Effector CD4-positive, alpha-beta T cell (primary cell): ENCODE measurements at places on chromosomes 1 and 21.

GRCh38 chr1:109615879-109616278 lies 3.5 kb downstream of the GNAT2 start:
- DNase-seq: no peak

- no peak for DNase-seq
Observed at GRCh38 chr21:29064850-29065481, 8.5 kb downstream of the CCT8 start.

GRCh38 chr1:50841791-50842387 lies 118.2 kb downstream of the FAF1 start:
- no peak for DNase-seq

GRCh38 chr1:113714606-113715269 lies 44.5 kb downstream of the PHTF1 start:
- no peak for DNase-seq

DNA sequence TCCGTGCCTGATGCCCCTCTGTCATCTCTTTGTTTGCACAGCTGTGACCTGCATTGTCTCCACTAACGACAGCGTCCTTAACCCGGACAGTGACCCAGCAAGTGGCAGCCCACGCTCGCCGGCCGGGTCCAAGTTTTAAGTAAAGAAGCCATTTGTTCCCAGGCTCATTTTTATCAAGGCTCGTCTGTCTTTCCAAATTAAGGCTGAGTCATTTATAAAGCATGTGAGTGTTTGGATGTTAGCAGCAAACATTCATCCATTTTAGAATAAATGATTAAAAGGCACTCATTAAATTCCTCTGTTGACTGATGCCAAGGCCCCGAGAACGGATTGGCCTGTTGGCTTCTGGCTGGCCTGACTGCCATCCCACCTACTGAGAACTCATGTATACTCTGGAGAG lies 514.5 kb downstream of the NPHP4 start:
- no peak for DNase-seq

- no peak for DNase-seq
Observed at GRCh38 chr1:184590163-184590750, 164.4 kb downstream of the EDEM3 start.

- DNase-seq: no peak
Observed at GRCh38 chr1:159964144-159964543, 10.1 kb upstream of the SLAMF9 start.

- no peak for DNase-seq
Observed at GRCh38 chr1:111978695-111979094, 10.8 kb downstream of the KCND3 start.

- no peak for DNase-seq
Observed at GRCh38 chr1:77313491-77313890, 31.7 kb downstream of the AK5 start.

DNA sequence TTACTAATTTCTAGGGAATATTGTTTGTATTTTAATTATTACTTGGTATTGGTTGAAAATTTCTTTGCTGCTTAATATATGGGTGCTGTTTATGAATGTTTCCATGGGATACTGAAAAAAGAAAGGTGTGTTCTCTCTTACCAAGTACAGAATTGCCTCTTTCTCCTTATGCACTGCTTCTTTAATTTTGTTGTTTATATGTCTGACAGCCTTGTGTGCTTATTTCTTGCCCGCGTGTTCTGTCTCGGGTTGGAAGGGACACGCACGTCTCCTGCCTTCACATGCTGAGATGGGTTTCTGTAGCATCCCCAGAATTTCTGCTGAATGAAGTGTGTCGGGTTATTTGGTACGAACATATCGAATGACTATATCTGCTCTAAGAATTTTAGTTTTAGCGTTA lies 51.1 kb downstream of the AGPAT3 start:
- DNase-seq: no peak

DNA sequence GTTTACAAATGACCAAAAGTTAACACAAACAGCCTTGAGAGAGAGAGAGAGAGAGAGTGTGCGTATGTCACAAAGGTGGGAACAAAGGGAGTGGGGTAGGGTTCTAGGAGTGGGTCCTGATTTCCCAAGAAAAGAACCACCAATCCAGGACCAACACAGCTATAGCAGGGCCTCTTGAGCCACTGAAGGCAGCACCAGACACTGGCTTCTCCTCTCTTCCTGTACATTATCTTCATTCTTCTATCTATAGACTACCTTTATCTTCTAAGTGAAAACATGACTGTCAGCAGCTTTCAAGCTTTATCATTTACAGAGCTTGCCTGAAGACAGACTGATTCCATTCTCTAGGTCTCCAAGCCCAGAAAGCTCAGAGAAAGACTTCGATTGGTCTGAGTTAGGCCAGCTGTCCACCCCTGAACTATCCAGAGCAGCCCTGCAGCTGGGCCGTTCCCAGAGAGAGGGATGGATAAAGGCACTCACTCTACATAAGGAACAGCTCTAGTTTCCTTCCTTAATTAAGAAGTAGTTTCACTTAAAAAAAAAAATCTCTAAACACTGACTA lies 11.2 kb downstream of the ALG14 start:
- no peak for DNase-seq

DNA sequence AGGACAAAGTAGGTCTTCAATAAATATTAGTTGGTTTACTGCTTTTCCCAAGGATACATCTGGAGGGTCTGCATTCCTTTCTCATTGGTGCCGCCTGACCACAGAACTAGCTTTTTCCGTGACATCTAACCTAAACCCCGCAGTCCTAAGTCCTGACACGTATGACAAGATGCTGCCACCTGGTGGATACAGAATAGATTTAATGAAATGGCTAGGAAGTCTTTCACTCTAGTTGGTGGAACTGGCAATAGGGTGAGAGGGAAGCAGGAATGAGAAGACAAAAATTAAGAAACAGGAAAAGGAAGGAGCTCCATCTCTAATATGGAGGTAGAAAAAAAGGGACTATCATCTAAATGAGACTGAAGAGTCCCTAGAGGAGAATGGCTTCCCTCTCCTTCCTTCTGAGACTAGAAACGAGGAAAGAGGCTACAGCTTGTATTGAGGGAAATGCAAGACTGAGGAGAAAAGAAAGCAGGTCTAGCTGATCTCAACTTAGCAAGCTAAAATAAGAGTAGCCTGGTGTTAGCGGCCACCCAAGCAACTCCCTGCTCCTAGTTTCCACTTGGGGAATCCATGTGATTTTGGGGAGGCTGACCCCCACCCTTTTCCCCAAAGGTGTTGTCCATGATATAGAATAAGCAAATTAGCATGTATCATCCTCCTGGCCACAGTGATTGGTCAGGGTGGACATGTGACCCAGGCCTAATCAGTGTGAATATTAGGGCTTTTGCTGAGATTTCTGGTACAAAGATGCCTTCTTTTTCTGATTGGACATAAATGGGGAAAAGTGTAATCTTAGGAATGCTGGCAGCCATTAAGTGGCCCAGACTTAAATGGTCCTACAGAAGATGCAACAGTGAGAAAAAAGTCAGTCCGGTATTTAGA lies 5.9 kb downstream of the RFX5 start:
- DNase-seq: peak; percentile 35

DNA sequence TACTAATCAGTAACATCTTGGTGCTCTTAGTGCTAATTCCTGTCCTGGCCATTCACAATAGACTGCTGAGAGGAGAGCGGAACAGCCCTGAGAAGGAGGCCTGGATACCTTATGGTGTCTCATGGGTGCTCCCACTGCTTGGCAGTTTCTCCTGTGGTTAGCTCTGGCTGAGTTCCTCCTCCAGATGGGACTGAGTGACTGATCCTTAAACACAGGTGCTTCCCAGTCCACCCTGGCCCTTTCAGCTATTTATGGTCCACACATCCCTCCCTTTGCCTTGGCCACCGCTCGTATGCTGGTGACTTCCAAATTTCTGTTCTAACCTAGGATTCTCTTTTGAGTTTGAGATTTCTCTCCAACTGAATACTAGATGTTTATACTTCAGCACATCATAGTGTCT lies 157.0 kb upstream of the CACNA1E start:
- no peak for DNase-seq

GRCh38 chr1:41429641-41430035 lies 54.8 kb downstream of the EDN2 start:
- DNase-seq: no peak

GRCh38 chr1:205714906-205715246 lies 34.6 kb upstream of the SLC45A3 start:
- no peak for DNase-seq

DNA sequence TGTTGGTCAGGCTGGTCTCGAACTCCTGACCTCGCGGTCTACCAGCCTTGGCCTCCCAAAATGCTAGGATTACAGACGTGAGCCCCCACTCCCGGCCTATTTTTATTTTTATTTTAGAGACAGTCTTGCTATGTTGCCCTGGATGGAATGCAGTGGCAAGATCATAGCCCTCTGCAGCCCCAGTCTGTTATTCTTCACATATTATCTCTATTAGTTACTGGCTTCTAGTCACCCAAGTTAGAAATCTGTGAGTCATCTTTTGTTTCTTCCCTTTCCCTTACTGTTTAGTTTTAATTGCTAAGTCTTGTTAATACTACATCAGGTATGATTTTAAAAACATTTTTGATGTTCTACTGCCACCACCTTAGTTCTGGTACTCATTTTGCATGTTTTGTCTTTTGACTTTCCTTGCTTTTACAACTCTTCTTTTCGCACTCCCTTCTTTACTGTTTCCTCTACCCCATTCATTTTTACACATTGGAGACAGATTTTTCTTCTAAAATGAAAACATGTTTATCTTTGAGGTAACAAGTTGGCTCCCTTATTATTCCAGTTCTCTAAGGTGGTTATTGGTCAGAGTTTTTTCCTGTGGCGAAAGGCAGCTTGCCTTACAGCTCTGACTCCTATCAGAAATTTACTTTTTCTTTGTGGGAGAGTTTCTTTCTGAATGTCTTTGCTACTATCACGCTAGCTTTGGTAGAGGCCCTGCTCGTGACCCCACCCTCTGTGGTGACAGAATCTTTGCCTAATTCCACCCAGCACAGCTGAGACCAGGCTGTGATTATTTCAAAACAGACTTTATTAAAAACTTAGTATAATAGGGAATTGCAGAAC lies 19.5 kb downstream of the ZMYM4 start:
- no peak for DNase-seq

- DNase-seq: no peak
Observed at GRCh38 chr1:13703128-13703513, 3.1 kb downstream of the PRDM2 start.

- no peak for DNase-seq
Observed at GRCh38 chr21:37974081-37974480, 57.8 kb upstream of the KCNJ6 start.

- no peak for DNase-seq
Observed at GRCh38 chr1:45840704-45841103, 37.3 kb downstream of the MAST2 start.

DNA sequence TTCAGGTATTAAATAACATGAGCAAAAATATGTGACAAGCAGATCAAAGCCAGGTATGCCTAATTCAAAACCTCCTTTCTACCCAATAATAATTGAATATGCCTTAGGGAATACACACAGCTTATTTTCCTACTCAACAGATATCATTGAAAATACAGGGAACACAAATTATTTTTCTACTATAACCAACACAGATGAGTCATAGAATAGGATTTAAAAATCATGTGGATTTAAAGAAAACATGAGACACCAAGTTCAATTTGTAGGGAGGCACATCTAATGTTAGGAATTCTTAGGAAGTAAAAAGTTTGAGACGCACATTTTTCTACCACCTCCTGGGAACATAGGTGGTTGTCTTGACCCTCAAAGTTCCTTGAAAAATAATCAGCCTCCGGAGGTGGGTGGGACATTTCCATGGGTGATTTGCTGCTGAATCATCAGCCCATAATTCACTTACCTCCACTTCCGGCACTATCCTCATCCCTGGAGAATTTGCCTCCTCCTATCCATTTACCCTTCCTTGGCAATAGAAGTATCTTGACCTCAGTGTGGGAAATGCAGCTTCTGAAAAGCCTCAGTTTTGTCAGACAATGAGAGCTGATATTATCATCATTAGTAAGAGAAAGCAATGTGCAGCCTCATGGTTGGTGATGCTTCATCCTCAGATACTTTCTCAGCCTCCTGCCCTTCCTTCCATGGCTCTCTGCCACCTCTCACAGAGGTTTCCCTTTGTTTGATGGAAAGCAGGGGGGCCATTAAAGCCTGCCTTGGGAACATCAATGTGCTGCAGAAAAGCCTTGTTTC lies 33.5 kb upstream of the RGS4 start:
- no peak for DNase-seq

DNA sequence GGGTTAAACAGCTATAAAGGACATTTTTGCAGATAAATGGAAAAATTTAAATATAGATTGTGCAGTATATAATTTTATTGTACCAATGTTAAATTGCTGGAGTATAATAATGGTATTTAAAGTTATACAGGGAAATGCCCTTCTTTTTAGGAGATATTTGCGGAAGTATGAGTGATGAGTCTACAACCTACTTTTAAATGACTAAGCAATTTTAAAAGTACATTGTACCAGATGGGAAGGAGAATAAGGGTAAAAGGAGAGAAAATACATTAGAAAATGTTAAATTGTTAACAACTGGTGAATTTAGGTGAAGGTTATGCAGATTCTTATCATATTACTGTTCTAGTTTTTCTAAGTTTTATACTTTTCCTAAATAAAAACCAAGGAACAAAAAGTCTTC lies 91.8 kb downstream of the ZZZ3 start:
- no peak for DNase-seq

- DNase-seq: no peak
Observed at GRCh38 chr1:246787781-246788513, 63.7 kb downstream of the SCCPDH start.

DNA sequence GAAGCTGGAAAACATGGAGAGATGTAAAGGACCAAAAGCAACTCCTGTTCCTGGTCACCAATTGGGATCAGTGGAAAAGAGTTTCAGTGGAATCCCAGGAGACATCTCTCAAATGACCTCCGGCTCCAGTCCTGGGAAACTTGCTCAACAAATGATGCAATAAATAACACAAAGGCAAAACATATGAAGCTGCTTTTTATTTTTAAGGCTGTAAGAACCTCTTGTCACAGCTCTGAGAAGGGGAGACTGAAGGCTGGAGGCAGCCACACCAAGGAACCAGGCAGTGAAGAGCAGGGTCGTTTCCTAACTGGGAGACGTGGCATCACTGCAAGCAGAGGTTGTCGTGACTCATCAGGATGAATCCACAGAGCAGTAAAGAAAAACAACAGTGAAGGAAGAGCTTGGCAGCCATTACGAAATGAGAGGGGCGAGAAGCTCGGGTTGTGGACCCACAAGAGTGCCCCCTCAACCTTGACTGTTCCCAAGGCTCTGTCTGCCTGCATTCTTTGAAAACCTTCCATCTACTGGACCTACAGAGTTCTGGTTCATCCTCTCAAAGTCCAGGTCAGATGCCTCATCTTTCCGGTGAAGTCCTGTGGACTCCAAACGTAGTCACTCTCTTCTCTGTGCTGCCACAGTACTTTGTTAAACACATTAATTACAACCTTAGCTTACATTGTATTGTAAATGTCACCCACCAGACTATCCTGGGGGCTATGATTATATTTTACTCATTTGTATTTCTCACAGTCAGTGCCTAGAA lies 32.1 kb downstream of the JAK1 start:
- no peak for DNase-seq
